ENCODE measurements at places on chromosomes 7 and 10.

- DNase-seq = no peak
Observed at GRCh38 chr10:84447701-84448400, 119.5 kb downstream of the CCSER2 start.

DNA sequence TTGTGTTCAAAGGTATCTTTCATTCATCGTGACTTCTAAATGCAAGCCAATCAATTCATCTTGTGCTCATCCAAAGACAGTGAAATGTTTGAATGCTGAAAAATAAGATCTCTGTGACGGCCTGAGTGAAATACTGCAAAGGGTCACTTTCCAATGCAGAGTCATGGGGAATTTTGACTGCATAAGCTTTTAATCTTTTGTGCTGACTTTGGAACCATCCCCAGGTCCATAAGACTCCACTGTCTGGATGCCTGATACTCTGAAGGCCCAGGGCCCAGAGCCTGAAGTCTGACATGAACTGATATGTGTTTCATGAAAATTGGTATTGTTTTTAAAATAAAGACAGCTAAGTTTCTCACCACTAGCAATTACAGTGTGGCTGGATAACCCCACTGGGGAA, 39.0 kb downstream of the PPP1R3C start:
- no peak for DNase-seq

DNA sequence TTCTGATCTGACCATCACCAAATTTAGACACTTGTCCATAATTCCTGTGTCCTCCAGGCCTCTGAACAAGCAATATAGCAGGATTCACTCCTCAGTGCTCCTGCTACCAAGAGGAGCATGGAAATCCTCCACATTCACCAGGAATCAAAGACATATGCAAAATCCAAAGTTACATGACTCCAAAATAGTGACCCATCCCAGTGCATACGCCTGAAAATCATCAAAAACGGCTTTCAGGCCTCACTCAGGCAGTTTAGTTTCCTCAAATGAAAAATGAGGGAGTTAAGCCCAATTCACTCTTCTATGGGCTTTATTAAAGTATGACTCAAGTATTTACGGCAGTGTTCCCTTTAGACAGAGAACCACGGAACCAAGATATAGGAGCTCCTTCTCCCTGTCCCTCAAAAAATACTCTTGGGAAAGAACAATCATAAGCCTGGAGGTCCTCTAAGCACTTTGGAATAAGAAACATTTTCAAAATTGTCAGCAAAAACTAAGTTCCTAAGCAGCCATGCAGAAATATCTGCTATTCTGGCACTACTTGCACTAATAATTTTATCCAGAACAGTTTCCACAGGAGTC, 240.7 kb downstream of the PARD3 start:
- no peak for DNase-seq

DNA sequence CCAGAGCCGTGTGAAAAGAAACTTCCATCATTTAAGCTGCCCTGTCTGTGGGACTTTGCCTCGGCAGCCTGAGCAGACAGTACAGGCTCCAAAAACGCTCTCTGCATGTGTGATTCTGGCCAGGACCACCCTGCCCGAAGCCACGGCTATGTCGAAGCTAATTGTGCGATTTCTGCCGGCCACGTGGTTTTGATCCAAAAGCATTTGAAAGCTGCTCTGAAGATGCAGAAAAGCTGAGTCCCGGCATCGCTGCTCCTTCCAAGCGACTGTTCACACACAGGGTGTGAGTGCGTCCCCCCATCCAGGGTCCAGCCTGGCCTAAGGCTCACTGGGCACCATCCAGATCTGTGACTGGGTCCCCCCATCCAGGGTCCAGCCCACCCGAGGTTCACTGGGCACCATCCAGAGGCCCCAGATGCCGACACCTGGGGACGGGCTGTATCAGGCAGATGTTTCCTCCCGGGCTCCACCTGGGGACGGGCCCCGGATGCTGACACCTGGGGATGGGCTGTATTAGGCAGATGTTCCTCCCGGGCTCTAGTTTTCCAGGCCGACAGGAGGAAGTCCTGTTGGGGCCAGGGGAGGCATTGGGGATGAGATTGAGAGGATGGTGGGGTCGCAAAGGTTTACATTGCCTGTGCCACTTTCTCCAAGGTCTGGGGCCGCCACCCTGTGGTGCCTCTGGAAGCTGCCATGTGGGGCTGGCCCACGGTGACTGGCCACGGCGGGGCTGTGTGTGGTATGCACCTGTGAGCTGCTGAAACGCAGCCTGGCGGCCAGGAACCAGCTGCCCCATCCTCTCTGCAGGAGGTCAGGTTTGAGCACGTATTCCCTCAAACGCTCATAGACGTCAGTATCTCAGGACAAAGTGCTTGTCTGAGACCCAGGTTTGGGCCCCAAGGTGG, 527.4 kb downstream of the DNAJB6 start:
- DNase-seq = no peak

- DNase-seq = no peak
Observed at GRCh38 chr10:70538731-70539338, 60.3 kb downstream of the PALD1 start.

GRCh38 chr10:109928475-109928891, 5.2 kb upstream of the XPNPEP1 start:
- DNase-seq = no peak

GRCh38 chr10:78231939-78232338, 198.3 kb downstream of the RPS24 start:
- DNase-seq = no peak

GRCh38 chr10:91745090-91745831, 53.0 kb upstream of the TNKS2 start:
- DNase-seq = no peak

- DNase-seq = peak; percentile 27
Observed at GRCh38 chr7:154953006-154953684, 49.8 kb downstream of the PAXIP1 start.

DNA sequence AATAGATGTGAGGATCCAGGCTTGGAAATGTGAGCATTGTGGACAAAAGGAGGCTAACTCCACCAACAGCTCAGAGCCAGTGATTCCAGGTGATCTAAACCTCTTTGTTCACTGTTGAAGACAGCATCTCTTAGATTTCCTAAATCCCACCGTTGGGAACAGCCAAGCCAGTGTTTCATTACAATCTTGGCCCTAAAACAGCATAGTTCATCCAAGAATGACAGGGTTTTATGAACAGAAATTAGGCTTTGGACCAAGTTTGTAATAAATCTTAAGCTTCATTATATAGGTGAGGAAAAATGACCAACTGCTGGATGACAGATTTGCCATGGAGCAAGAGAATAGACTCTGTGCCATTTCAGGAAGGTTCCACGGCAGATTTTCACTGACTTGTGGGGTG, 65.8 kb downstream of the MTURN start:
- no peak for DNase-seq

DNA sequence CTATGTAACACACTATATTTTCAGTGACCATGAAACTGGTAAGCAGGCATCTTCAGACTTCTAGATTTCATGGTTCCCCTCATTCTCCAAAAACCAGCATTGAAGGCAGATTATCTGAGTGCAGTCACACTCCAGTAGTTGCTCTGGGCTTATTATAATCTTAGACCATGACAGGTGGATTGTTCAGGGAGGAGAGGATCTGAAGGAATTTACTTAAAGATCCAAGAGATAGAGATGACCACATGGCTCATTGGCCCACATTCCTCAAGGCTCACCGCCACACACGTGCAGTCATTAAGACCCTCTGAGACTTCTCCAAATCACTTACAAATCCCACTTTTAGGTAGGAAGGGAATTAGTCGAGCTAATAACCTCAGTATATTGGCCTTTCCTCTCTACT, 55.2 kb downstream of the GSAP start:
- no peak for DNase-seq

- no peak for DNase-seq
Observed at GRCh38 chr10:62946278-62946677, 130.1 kb upstream of the EGR2 start.

DNA sequence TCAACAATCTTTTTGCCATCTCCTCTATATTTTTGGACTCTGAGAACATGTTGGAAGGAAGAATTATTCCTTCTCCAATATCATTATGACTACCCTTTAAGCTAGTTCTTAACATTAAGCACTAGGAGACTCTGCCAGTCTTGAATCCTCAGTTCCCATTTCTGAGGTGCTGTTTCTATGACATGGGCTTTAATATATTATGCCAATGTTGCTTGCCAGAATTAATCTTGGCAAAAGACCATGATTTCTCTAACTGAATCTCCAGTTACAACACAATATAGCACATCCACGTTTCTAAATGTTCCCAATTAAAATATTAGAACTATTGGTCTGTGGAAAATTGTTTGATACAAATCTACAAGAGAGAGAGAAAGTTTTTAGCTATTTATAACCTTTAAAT, 250.0 kb downstream of the HGF start:
- no peak for DNase-seq

DNA sequence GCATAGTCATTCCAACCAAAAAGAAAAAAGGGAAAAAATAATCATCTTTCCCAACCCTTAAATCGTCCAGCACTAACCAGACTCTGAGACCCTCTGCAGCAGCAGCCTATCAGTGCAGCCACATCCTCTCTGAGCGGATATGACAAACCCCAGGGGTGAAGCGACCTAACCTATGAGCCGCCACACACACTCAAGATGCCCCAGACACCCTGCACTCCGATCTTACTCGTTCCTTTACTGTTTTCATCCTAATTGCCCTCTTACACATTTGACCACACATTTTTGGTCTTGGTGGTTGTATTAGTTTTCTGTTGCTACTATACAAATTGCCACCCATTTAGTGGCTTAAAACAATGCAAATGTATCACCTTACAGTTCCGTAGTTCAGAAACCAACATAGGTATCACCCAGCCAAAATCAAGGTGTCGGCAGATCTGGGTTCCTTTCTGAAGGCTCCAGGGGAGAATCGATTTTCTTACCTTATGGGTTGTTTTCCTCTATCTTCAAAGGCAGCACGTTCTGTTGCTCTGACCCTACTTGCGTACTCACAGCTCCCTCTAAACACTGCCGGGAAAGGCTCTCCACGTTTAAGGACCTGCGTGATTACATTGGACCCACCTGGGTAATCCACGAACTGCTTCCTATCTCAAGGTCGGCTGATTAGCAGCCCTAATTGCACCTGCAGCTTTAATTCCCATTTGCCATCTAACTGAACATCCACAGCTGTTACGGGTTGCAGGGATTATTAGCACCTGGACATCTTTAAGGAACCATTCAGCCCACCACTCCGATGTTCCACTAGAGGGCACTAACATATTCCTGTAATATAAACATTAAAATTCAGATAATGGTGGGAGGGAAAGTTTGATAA, 37.3 kb upstream of the PRSS1 start:
- DNase-seq = peak; percentile 40

DNA sequence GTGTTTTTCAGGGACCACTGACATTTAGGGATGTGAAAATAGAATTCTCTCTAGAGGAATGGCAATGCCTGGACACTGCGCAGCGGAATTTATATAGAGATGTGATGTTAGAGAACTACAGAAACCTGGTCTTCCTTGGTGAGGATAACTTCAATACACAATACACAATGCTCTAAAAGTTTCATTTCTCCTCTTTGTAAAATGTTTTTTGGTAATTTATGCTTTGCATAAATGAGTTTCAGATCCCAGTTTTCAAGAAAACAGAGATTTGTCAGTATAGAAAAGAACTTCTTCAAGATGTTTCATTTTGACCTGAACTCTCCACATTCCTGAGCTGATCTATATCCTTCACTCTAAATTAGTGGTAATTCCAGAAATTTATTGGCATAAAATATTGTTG, 14.2 kb downstream of the ZNF92 start:
- no peak for DNase-seq

DNA sequence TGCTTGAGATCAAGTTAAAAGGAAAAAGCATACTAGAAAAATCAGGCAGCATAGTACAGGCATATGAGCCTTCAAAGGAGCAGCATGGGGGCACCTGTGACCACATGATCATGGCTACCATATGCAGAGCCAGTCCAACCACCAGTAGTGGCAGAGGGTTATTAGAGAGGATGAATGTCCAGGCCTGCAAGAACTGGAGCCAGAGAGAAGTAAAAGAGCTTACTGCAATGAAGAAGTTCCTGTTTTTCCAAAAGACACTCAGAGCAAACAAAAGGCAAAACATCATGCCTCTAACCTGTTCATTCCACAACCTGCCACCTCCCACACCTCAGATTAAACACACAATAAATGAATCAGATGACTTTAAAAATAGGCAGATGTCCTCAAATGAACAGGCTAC, 99.6 kb upstream of the NAMPT start:
- no peak for DNase-seq

DNA sequence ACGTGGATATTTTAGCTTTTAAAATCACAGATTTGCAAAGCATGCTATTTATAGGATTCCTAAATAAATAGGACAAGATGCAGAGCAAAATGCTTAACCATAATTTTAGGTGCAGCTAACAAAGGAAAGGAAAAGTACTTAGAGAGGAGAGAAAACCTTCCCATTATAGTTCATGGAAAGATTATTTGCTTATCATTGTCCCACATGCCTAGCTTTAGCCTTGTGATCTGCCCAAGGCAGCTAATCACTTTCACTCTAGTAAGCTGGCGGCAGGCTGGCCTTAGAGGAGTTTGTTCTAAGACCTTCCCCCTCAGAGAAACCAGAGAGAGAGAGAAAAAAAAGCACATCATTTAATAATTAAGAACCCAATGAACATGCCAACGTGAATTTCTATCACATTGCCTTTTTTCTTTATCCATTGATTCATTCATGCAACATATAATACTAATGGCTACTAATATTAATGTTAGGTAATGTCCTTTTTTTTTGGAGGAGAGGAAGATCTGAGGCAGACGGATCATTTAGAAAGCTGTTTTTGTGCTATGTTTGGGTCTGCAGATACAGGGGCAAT, 274.6 kb downstream of the ARL4A start:
- no peak for DNase-seq

DNA sequence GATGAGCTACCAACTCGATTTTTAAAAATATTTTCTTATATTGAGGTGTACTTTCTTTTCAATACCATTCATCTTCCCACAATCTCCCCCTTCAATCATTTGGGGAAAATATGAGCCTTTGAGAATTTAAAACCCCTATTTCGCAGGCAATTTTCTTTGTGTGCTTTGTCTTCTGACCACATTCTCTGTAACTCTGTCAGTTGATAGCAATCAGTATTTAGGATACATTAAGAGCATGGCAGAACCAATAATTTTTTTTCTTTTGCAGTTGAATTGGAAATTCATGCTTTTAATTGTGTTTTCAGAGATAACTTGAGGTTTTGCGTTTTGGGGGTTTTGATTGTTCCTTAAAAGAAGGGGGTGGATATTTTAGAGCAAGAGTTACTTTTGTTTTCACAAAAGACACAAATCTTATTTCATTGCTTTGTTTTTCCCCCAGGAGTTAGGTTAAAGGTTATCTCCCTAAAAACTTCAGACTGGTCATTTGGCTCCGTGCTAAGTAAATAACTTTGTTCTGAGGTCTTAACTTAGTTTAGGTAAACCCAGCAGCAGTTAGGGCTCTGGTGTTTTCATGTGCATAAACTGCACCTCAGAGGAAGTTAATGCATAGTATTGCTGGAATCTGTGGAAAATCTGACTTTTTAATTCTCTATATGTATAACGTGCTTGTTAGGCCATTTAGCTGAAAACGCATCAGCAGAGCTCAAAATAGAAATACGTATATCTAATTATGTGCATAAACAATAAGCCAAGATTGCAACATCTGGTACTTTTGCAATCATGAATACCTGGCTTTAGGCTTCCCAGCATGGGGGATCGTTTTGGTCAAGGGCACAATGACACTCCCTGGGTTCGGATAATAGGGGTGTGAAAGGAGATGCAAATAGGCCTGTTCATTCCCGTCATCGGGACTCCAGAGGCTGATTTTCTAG, 676.4 kb upstream of the ANKRD30A start:
- peak; percentile 9 for DNase-seq
